ENCODE measurements at places on chromosomes 5 and 9. TPM values are rescaled to one million over a fixed set of nuclear protein-coding genes. Genes with fewer than 3 reads are reported as not detected.
A peak's percentile ranks its signal among the peaks of the same experiment; 100 is the strongest.

GRCh38 chr9:88071331-88071730, 66.9 kb downstream of the SPATA31C2 start:
- H3K4me3 ChIP-seq, result no peak overlapping the region
- H3K27ac ChIP-seq, result no peak overlapping the region
- H3K27me3 ChIP-seq, result no peaks in the 10 kb centered on the region
- H3K36me3 ChIP-seq, result no peaks in the 10 kb centered on the region
- no peak for DNase-seq

DNA sequence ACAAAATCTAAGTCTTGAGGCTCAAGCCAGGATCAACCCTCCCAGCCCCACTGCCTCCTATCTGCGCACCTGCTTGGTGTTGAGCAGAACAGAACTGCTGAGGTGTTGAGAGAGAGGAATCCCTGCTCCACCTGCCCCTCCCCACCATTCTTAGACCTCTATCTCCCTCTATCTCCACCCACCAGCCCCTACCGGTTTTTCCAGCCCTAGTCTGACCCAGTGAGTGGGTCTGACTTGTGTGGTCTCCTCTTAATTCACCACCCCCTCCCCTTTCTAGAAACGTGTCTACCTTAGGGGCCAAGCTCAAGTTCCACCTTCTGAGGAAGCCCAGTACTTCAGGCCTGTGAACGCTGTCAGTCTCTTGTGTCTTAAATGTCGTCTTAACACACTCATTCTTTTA, 93.7 kb downstream of the ARHGAP26 start:
- H3K4me1 ChIP-seq, result no peaks in the 10 kb centered on the region
- no peaks in the 10 kb centered on the region for H3K36me3 ChIP-seq
- no peak overlapping the region for H3K27ac ChIP-seq
- no peak for DNase-seq
- H3K4me3 ChIP-seq, result no peak overlapping the region

GRCh38 chr9:71504636-71505035, 263.7 kb downstream of the CEMIP2 start:
- no peaks in the 10 kb centered on the region for H3K36me3 ChIP-seq
- H3K27ac ChIP-seq, result no peak overlapping the region
- no peaks in the 10 kb centered on the region for H3K27me3 ChIP-seq
- peak; percentile 20 for DNase-seq

The PTPN3 gene
- 2.3 TPM for total RNA-seq

DNA sequence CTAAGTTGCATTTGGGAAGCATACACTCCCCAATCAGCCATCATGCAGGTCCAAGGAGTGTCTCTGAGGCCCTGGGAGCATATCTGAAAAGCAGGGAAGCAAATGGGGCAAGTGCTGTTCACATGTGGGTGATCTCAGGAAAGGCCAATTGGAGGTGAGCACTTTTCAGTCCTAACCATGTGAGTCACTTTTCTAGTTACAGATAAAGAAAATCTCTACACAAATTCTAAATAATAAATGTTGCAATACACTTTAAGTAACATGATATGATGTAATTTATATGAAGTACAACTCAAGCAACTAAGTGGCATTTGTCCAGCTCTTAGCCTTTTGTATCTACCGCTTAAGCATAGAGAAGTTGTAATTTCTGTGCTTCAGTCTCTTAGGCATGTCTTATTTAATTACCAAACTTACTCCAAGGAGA, 18.4 kb downstream of the ADAMTS16 start:
- no peaks in the 10 kb centered on the region for H3K27me3 ChIP-seq
- no peak overlapping the region for H3K4me3 ChIP-seq
- H3K36me3 ChIP-seq, result no peaks in the 10 kb centered on the region
- peak; percentile 53 for DNase-seq
- H3K4me1 ChIP-seq, result no peaks in the 10 kb centered on the region

DNA sequence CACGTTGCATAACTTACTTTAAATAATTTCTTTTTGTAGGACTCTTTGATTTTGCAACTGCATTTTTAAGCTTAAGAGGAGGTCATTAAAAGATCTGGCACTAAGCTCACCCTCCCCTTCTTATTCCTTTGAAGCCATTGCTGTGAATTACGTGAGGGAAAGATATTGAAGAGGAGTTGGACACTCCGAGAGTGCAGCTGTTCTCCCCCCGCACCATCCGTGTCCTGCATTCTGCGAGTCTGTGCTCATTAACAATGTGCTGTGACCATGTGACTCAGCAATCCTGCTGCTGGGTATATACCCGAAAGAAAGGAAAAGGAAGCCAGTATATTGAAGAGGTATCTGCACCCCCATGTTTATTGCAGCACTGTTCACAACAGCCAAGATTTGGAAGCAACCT, 40.0 kb downstream of the NXNL2 start:
- no peaks in the 10 kb centered on the region for H3K27me3 ChIP-seq
- no peak overlapping the region for H3K27ac ChIP-seq
- peak overlapping the region; percentile 2 for H3K4me3 ChIP-seq
- DNase-seq, result peak; percentile 71
- no peaks in the 10 kb centered on the region for H3K4me1 ChIP-seq

DNA sequence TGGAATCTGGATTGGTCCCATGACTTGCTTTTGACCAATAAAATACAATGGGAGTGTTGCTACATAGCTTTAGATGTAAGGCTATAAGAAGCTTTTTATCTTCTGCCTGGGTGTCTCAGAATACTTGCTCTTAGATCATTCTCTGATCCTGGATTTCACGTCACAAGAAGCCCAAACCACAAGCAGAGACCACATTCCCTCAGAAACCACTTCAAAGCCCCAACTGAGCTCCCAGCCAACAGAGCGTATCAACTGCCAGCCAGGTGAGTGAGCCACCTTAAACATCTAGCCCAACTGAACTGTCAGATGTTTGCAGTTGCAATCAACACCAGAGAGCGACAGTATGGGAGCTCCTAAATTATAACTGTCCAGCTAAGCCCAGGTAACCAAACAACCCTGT, 687.1 kb downstream of the TLE1 start:
- H3K4me3 ChIP-seq, result no peak overlapping the region
- H3K27ac ChIP-seq, result no peak overlapping the region
- H3K4me1 ChIP-seq, result no peaks in the 10 kb centered on the region
- DNase-seq, result peak; percentile 73
- no peaks in the 10 kb centered on the region for H3K27me3 ChIP-seq

DNA sequence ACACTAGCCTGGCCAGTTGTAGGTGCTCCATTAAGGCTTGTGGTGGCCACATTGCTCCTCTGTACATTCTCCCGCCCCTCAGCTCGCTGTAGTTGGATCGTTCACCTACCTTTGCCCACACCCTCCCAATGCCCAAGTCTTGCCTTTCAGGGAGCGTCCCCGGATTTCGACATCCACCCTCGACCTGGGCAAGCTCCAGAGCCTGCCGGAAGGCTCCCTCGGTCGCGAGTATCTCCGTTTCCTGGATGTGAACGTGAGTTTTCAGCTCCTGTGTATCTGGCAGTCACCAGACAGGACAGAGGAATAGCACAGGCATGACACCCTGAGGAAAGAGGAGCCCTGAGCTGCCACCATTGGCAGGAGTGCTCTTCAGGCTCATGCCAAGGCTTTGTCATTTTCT, 3.0 kb downstream of the COQ4 start:
- no peak overlapping the region for H3K4me3 ChIP-seq
- H3K36me3 ChIP-seq, result peaks cover 11% of the 10 kb centered on the region
- H3K27ac ChIP-seq, result no peak overlapping the region

DNA sequence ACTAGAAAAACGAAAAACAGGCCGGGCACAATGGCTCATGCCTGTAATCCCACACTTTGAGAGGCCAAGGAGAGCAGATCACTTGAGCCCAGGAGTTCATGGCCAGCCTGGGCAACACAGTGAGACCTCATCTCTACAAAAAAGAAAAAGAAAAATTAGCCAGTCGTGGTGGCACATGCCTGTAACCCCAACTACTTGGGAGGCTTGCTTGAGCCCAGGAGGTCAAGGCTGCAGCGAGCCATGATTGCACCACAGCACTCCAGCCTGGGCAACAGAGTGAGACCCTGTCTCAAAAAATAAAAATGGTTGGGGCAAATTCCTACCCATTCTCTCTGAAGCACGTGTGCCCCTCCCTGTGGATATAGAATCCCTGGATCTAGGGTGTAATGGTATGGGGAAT, 8.4 kb upstream of the CFAP157 start:
- H3K36me3 ChIP-seq, result no peaks in the 10 kb centered on the region
- no peak overlapping the region for H3K4me3 ChIP-seq
- no peaks in the 10 kb centered on the region for H3K4me1 ChIP-seq
- no peaks in the 10 kb centered on the region for H3K27me3 ChIP-seq

The SPARC gene
- 408 TPM for total RNA-seq

DNA sequence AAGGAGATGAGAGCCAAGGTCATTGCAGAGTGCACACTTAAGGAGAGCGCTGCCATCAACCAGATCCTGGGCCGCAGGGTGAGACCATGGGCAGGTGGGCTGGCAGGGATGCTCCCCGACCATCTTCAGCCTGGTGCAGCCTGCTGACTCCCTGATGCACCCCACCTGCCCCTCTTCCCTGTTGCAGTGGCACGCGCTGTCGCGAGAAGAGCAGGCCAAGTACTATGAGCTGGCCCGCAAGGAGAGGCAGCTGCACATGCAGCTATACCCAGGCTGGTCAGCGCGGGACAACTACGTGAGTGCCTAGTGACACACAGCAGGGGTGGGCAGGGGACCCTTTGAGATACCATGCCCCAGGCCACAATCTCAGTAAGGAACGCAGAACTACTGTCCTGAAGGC, 28.3 kb downstream of the TCF7 start:
- H3K36me3 ChIP-seq, result peaks cover 29% of the 10 kb centered on the region
- H3K27me3 ChIP-seq, result no peaks in the 10 kb centered on the region
- H3K4me3 ChIP-seq, result no peak overlapping the region
- no peak for DNase-seq
- peaks cover 18% of the 10 kb centered on the region for H3K4me1 ChIP-seq

GRCh38 chr9:128473104-128473503, 17.3 kb downstream of the ODF2 start:
- no peaks in the 10 kb centered on the region for H3K27me3 ChIP-seq
- DNase-seq, result no peak
- H3K36me3 ChIP-seq, result peaks cover 6% of the 10 kb centered on the region
- H3K27ac ChIP-seq, result no peak overlapping the region
- H3K4me3 ChIP-seq, result no peak overlapping the region

- H3K27ac ChIP-seq, result no peak overlapping the region
- H3K27me3 ChIP-seq, result no peaks in the 10 kb centered on the region
- no peak overlapping the region for H3K4me3 ChIP-seq
- DNase-seq, result no peak
- no peaks in the 10 kb centered on the region for H3K4me1 ChIP-seq
These were observed 1853.8 kb downstream of the EFNA5 start for GRCh38 chr5:105816961-105817360.

The MROH2B gene
- not detected for total RNA-seq

Data from fibroblast of lung (primary cell).